Heart right ventricle (tissue), 16 donors: ENCODE measurements at places on chromosomes 1 and 21.
A peak's percentile ranks its signal among the peaks of the same experiment; 100 is the strongest.

DNA sequence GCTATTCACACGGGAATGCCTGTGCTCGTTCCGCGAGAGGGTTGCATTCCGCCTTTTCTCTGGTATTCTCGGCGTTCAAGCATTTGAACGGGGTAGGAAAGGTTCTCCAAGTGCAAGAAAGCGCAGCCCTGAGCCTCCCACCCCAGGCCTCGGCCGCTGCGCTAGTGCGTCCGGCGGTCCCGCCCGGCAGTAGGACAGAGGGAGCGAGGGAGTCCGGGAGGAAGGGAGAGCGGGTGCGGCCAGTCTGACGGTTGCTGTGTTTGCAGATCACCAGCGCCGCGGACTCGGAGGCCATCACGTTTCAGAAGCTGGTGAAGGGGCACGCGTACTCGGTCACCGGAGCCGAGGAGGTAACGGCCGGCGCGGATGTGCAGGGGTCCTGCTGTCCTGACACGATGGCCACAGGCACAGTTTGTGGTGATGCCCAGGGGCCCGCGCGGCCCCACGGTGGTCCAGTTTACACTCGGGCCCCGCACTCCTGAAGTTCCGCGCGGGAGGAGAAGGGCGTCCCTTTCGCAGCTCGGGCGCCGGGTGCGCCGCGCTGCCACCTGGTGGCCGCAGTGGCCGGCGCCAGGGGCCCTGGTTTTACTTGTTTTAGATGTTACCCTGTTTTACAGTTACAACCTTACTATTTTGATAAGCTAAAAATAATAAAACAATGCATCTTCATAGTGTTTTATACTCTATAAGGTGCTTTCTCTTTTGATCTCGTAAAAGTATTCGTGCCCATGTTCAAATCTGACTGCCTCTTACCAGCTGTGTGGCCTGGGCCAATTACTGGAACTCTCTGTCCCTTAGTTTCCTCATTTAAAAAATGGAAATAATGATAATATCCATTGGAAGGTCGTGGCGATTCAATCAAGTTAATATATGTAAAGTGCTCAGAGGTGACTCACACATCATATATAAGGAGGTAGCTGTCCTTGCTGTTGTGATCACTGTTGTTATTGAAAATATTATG lies 36.7 kb downstream of the CAPN2 start:
- DNase-seq, result peak; percentile 53
- peaks cover 20% of the 10 kb centered on the region for H3K4me1 ChIP-seq
- H3K27me3 ChIP-seq, result no peaks in the 10 kb centered on the region
- H3K27ac ChIP-seq, result peak overlapping the region; percentile 75
- H3K4me3 ChIP-seq, result peak overlapping the region; percentile 63

GRCh38 chr1:228274452-228275178 lies 66.8 kb downstream of the OBSCN start:
- H3K36me3 ChIP-seq, result no peaks in the 10 kb centered on the region
- no peak overlapping the region for H3K27ac ChIP-seq
- no peaks in the 10 kb centered on the region for H3K27me3 ChIP-seq
- DNase-seq, result peak; percentile 10

GRCh38 chr1:34926156-34926555 lies 3.3 kb downstream of the DLGAP3 start:
- H3K27ac ChIP-seq, result no peak overlapping the region
- H3K4me1 ChIP-seq, result peaks cover 13% of the 10 kb centered on the region
- H3K4me3 ChIP-seq, result no peak overlapping the region
- no peaks in the 10 kb centered on the region for H3K36me3 ChIP-seq

DNA sequence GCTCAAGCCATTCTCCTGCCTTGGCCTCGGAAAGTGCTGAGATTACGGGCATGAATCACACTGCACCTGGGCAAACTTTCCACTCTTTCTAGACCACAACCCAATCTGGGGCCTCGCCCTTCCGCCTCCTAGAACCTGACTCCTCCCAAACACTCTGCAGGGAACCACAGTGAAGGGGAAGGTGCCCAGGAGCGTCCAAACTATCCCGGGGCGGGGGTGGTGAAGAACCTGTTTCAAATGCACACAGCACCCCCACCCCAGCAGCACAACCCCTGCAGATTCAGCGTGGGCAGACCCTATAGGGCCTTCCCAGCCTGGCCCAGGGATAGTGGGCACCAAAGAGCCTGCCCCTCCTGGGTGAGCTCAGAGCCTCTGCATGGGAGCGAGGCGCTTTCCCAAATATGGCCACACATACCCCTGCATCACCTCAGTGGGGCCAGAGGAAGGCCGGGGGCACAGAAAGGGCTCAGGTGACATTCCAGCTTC lies 86.9 kb downstream of the STUM start:
- no peak overlapping the region for H3K4me3 ChIP-seq
- no peaks in the 10 kb centered on the region for H3K27me3 ChIP-seq
- no peak for DNase-seq
- H3K27ac ChIP-seq, result no peak overlapping the region
- peaks cover 8% of the 10 kb centered on the region for H3K36me3 ChIP-seq
- peaks cover 7% of the 10 kb centered on the region for H3K4me1 ChIP-seq

GRCh38 chr21:41979751-41980369 lies 26.0 kb upstream of the C2CD2 start:
- H3K27me3 ChIP-seq, result no peaks in the 10 kb centered on the region
- no peak overlapping the region for H3K4me3 ChIP-seq
- no peaks in the 10 kb centered on the region for H3K4me1 ChIP-seq
- no peak for DNase-seq
- H3K36me3 ChIP-seq, result no peaks in the 10 kb centered on the region

- no peaks in the 10 kb centered on the region for H3K36me3 ChIP-seq
- DNase-seq, result no peak
Measured at GRCh38 chr1:25795946-25796810, 3.8 kb upstream of the SELENON start.

- peaks cover 9% of the 10 kb centered on the region for H3K27me3 ChIP-seq
- no peak for DNase-seq
- peaks cover 7% of the 10 kb centered on the region for H3K4me1 ChIP-seq
- no peaks in the 10 kb centered on the region for H3K36me3 ChIP-seq
Measured at GRCh38 chr1:62306065-62306464, 13.2 kb downstream of the KANK4 start.

DNA sequence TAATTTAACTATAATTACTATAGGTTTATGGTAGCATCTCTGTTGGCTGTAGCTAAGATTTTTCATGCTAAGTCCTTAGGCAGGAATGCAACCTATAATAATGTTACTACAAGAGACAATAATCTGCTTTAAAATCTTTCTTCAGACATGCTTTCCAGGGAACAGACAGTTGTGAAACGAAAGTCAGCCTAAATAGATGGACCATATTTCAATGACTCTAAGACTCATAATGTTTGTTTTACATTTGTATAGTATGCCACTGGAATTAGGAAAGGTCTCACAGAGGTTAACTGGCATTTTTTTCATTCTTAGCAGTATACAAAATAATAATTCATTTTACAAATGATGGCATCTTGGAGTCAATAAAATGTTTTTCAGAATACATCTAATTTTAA lies 8.1 kb downstream of the RERE start:
- H3K36me3 ChIP-seq, result no peaks in the 10 kb centered on the region
- DNase-seq, result no peak
- H3K27me3 ChIP-seq, result no peaks in the 10 kb centered on the region
- no peak overlapping the region for H3K4me3 ChIP-seq

GRCh38 chr1:113983826-113984225 lies 4.6 kb downstream of the OLFML3 start:
- H3K36me3 ChIP-seq, result no peaks in the 10 kb centered on the region
- no peak overlapping the region for H3K4me3 ChIP-seq

- peaks cover 14% of the 10 kb centered on the region for H3K27me3 ChIP-seq
- no peaks in the 10 kb centered on the region for H3K36me3 ChIP-seq
- no peak for DNase-seq
- H3K4me1 ChIP-seq, result no peaks in the 10 kb centered on the region
- H3K27ac ChIP-seq, result no peak overlapping the region
Measured at GRCh38 chr1:4729090-4729471, 74.7 kb downstream of the AJAP1 start.
